ENCODE measurements at places on chromosomes 2 and 18. TPM values are rescaled to one million over a fixed set of nuclear protein-coding genes. Genes with fewer than 3 reads are reported as not detected.
A peak's percentile ranks its signal among the peaks of the same experiment; 100 is the strongest.

The CDH2 gene
- polyA plus RNA-seq, result 54.0 TPM

The NT5DC4 gene
- polyA plus RNA-seq, result not detected

The BCS1L gene
- polyA plus RNA-seq, result 52.7 TPM

The TEKT4 gene
- not detected for polyA plus RNA-seq

The PKDCC gene
- polyA plus RNA-seq, result 64.5 TPM

The CLEC4F gene
- not detected for polyA plus RNA-seq

The SIX2 gene
- 0.14 TPM for polyA plus RNA-seq

The TMEM169 gene
- polyA plus RNA-seq, result 0.82 TPM

The C1QL2 gene
- polyA plus RNA-seq, result not detected

The STAM2 gene
- polyA plus RNA-seq, result 13.3 TPM

The PTMA gene
- 2,360 TPM for polyA plus RNA-seq

- peak; percentile 13 for DNase-seq
Measured at GRCh38 chr2:227267410-227268115, 57.5 kb upstream of the MFF start.

GRCh38 chr2:48983551-48983950 is 170.8 kb downstream of the FSHR start:
- no peak for DNase-seq

GRCh38 chr2:239807568-239807967 is 217.6 kb downstream of the NDUFA10 start:
- no peak for DNase-seq

DNA sequence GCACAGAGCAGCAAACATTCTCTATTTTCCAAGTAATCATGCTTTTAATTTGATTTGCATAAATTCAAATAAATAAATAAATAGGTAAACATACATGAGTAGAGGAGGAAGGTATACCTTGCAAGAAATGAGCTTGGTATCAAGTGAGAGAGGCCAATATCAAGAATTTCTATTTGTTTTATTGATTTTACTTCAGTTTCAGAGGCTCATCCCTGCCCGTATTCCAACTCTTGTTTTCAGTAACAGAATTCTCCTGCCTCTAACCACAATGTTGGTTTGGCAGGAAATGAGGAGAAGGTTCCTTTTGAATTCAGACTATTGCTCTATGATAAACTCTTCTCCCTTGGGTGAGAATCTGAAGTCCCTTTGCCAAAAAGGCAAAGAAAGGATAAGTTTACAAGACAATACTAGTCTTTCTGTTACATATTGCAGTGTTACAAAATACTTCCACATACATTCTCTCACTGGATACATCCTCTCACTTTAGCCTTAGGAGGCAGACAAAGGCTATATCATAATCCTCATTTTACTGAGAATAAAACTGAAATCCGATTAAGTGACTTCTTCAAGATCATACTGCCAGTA is 68.3 kb upstream of the ZNF397 start:
- DNase-seq, result no peak

DNA sequence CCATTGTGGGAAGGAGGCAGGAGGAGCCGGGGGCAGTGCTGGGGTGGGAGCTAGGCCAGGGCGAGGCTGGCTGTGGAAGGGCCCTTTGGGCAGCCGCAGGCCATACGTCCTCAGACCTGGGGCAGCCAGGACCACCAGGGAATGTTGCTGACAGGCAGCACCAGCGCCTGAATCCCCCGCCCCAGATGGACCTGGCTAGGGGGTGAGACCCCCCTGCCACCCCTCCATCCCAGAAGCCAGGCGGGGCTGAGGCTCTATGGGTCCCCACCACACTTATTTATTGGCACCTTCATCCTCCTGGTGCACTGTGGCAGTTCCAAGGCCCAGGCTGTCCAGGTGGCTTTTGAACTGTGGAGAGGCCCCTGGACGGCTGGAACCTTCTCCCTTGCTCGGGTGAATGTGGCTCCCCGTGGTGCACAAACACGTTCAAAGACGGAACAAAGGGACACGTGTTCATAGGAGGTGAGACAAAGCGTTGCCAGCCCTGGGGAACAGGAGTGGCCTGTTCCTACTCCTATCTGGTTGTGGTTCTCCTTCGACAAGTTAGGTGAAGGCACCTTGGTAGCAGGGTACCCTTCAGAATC is 35.1 kb downstream of the RAMP1 start:
- no peak for DNase-seq

DNA sequence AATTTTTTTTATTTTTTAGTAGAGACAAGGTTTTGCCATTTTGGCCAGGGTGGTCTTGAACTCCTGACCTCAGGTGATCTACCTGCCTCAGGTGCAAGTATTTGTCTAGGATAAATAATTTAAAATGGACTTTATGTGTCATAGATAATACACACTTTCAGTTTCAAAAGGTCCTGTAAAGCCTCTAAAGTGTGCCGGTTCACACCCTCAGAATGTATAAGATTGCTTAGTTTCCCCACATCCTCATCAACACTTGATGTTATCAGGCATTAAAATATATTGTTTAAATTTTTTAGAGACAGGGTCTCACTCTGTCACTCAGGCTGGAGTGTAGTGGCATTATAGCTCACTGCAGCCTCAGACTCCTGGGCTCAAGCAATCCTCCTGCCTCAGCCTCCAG is 170.5 kb downstream of the ANKRD44 start:
- DNase-seq, result no peak

DNA sequence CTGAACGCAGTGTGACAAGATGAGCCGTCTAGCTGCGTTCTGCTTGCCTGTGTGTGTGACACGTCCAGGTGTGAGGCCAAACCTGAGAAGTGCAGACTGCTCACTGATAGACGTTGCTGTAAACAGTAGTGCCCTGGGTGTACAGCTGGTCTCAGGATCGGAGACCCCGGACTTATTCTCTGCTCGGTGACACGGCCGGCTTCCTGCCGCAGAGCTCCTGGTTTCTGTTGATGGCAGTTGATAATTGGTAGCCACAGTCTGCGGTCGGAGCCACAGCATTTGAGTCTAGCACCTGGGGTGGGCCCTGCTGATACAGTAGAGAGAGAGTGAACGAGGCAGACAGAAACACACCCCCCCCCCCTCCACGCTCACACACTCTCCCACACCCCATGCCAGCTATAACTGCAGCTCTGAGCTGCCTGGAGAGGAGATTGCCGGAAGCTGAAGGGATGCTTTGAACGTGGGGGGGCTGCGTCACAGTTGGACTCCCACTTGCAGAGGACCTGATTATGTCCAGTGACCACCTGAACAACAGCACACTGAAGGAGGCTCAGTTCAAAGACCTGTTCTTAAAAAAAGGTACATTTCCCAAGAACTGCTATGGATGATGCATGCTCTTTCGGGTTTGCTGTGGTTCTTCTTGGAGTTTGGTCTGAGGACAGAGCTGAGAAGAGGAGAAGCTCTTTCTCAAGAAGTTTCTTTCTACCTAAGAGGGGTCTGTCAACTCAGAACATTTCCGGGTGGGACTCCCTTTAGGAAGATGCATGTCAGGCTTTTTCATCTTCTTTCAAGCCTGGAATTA is 114.0 kb downstream of the FAM210A start:
- no peak for DNase-seq

- DNase-seq, result no peak
Measured at GRCh38 chr2:85827879-85828569, 60.8 kb downstream of the ST3GAL5 start.

DNA sequence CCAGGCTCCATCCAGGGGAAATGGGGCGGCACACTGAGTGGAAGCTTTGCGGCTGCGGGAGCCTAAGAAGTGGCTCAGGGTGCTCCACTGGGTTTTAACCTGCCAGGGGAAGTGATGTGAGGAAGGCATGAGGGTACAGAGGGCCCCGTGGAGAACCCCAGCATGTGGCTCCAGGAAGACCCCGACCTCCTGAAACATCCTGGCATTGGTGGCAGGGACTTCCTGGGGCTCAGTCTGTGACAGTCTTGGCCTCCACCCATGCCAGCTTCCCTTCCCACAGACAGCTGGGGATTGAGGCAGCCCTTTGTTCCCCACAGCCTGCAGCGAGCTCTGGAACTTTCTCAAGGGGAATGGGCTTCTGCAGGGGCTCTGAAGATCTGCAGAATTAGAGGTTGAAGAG is 146.6 kb downstream of the TNS1 start:
- DNase-seq, result no peak

- DNase-seq, result no peak
Measured at GRCh38 chr2:239904496-239904895, 120.6 kb downstream of the NDUFA10 start.

GRCh38 chr2:66489436-66489835 is 54.5 kb downstream of the MEIS1 start:
- DNase-seq, result no peak

- DNase-seq, result no peak
Measured at GRCh38 chr2:207995887-207996286, 29.4 kb downstream of the PLEKHM3 start.

GRCh38 chr18:9708057-9708433 is at the start of gene RAB31:
Gene RAB31 (plus strand): TSS chr18:9708301. CDS start chr18:9708406, 105 bp downstream.
- peak; percentile 44 for DNase-seq

DNA sequence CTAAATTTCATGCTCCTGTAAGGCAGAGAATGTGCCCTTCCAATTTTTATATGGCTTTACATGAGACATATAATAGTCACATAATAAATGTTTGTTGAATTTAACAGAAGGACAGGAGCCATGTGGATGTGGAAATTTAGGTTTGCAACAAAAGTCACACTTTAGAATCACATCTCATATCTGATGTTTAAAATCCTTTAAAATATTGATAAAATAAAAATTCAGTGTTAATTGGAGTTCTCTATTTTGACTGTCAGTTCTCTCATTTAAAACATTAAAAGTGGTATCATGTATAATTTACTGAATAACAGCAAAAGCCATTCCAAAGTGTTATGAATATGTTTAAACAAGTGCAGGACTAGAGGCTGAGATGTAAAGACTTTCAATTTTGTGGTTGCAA is 594.1 kb downstream of the LRRTM4 start:
- no peak for DNase-seq

DNA sequence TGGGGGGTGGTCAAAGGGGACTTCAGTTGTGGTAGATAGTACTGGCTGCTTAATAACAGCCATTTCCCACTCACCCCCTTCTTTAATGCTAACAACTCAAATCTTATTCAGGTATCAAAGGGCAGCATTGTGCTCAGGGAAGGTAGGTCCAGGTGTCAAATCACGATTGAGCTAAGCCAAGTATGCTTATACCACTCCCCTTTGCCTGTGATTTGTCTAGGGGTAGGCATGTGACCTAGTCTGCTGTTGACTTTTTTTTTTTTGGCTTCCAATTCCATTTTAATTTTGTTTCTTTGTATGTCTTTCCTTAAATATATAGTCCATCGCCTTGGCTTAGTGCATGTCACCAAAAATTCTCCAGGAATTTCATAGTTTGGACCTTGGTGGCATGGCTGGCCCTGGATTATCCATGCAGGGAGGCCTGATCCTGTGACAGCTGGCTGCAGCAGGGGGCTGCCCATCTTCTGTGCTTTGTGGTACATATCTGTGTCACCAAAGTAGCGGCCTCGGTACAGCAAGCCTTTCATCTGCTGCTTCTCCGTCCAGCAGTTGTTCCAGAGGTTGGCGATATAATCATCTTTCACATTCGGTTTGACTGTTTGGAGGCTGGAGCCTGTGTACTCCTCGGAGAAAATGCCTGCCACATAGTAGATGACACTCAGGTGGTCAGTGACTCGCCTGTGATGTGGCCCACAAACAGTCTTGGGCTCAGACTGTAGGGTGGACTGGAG is 68.1 kb upstream of the SPRED2 start:
- DNase-seq, result no peak

DNA sequence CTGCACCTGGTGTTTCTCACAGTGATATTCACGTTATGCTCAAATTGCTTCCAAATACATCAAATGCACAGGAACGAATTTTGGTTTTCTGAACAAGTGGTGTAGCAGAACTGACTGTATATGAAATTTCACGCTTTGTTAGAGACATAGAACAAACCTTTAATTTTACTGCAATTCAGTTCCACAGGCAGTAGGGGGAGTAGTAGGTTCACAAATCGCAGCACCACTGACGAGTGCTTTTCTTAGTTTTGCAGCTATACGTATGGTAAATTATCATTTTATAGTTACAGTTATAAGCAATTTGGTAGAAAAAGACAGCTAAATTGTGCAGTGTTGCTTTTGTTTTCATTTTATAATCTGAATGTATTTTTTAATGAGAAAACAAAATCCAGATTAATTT is 113.3 kb downstream of the KIAA1328 start:
- peak; percentile 2 for DNase-seq

GRCh38 chr18:44792456-44793061 is 111.9 kb downstream of the SETBP1 start:
- no peak for DNase-seq

GRCh38 chr18:58967751-58968254 is 103.1 kb downstream of the ZNF532 start:
- DNase-seq, result no peak

- no peak for DNase-seq
Measured at GRCh38 chr18:3225588-3225987, 5.8 kb upstream of the MYOM1 start.

- DNase-seq, result no peak
Measured at GRCh38 chr2:135265960-135266490, 213.9 kb downstream of the RAB3GAP1 start.

DNA sequence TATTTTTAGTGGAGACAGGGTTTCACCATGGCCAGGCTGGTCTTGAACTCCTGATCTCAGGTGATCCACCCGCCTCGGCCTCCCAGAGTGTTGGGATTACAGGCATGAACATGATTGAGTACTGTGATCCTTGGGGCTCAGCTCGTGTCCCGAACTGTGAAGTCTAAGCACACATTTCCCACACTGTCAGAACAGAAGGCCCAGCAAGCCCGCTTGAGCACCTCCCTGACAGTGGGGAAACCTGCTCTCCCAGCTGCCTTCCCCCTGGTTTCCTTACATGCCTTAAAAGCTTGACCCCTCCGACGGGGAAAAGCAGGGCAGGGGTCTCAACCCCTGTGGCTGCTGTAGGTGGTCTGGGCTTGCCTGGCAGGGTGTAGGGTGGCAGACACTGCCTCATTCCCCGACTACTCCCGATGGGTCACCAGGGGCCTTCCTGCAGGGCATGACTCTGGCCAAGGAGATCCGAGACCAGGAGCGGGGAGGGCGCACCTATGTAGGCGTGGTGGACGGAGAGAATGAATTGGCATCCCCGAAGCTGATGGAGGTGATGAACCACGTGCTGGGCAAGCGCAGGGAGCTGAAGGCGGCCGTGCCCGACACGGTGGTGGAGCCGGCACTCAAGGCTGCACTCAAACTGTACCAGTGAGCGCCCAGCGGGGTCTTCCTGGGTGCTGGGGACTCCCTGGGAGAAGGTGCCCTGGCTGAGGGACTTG is 10.1 kb downstream of the VIL1 start:
- no peak for DNase-seq

Data from A549 (cell line).